Kidney (tissue), 22 donors: ENCODE measurements at places on chromosomes 6 and 20.

DNA sequence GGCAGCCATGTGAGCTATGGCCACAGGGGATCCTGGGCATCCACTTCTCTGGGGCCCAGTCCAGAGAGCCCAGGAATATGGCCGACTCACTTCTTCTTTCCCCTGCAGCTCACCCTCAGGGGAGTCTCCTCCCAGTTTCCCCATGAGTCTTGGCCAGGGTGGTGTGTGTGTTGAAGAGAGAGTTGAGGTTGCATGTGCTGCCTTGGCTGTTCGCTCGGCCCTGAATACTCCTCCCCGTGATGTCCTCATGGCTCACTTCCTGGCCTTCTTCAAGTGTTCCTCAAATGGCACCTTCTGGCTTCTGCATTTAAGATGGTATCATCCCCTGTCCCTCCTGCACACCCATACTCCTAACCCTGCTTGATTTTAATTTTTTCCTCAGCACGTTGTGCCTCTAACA, 3.2 kb upstream of the TREML1 start:
- H3K27me3 ChIP-seq, result no peaks in the 10 kb centered on the region
- H3K36me3 ChIP-seq, result no peaks in the 10 kb centered on the region
- no peak overlapping the region for H3K4me3 ChIP-seq
- H3K4me1 ChIP-seq, result peaks cover 3% of the 10 kb centered on the region
- H3K27ac ChIP-seq, result no peak overlapping the region

GRCh38 chr20:8837396-8837795, 231.5 kb upstream of the PLCB4 start:
- H3K4me3 ChIP-seq, result no peak overlapping the region
- H3K4me1 ChIP-seq, result no peaks in the 10 kb centered on the region
- H3K36me3 ChIP-seq, result no peaks in the 10 kb centered on the region

- H3K4me3 ChIP-seq, result peak overlapping the region; percentile 30
- no peaks in the 10 kb centered on the region for H3K36me3 ChIP-seq
- peak overlapping the region; percentile 77 for H3K27ac ChIP-seq
- H3K27me3 ChIP-seq, result no peaks in the 10 kb centered on the region
- H3K4me1 ChIP-seq, result peaks cover 25% of the 10 kb centered on the region
Observed at GRCh38 chr6:37102299-37103168, 67.4 kb upstream of the PIM1 start.

DNA sequence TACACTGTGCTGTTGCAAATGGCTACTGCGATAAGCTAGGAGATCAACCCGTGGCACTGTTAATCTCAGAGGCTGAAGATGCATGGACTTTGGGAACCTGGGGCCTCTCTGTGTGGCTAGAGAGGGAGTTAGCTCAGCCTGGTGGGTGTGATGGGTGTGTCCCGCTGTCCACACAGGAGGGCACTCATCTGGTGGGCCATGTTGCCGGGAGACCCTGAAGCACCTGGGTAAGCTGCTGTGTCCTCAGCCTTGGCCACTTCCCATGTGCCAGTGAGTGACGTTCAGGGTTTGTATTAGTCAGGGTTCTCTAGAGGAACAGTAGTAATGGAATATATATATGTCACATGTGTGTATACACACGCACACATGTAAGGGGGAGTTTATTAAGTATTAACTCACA, 132.7 kb downstream of the ERMARD start:
- H3K4me3 ChIP-seq, result no peak overlapping the region
- H3K4me1 ChIP-seq, result no peaks in the 10 kb centered on the region
- no peaks in the 10 kb centered on the region for H3K36me3 ChIP-seq
- no peak for DNase-seq
- no peaks in the 10 kb centered on the region for H3K27me3 ChIP-seq

- DNase-seq, result no peak
- H3K36me3 ChIP-seq, result no peaks in the 10 kb centered on the region
- no peak overlapping the region for H3K4me3 ChIP-seq
- H3K4me1 ChIP-seq, result no peaks in the 10 kb centered on the region
- H3K27me3 ChIP-seq, result no peaks in the 10 kb centered on the region
Observed at GRCh38 chr6:21279619-21280018, 313.9 kb upstream of the SOX4 start.
